ENCODE measurements at places on chromosomes 6 and 20. TPM values are rescaled to one million over a fixed set of nuclear protein-coding genes. Genes with fewer than 3 reads are reported as not detected.

The CFAP206 gene
- polyA plus RNA-seq: not detected

The HLA-DQA2 gene
- not detected for polyA plus RNA-seq

The SIRPD gene
- polyA plus RNA-seq: not detected

DNA sequence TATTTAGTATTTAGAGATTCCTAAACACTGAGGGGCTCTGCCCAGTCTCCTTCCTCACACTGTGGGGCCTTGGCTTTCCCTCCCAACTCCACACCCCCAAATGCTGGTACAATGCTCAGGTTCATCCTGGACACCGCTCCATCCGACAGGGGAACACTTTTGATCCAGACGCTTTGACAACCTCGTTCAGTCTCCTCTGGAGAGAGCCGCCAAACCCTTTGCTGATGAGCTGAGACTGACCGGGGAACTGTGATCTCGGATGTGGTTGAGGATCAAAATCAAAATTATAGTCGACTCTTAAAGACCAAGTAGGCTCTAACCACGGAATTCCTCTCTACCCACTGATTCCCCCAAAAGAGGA is 38.8 kb upstream of the HLA-E start:
- DNase-seq: no peak

DNA sequence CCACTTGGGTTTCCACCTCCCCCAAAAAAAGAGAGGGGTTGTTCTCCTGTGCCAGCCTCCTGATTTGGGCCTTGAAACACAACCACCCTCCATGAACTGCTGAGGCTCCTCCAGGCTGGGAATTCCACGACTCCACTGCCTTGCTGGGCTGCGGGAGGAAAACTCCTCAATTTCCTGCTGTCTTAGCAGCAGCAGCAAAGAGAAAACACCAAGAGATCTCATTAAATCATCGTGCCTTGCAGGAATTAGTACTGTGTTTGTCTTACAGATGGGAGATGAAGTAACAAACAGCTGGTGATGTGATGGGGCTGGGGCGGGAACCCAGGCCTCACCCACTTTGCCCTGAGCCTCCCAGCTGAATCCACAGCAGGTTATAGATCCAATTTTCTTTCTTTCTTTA is 29.0 kb downstream of the BPIFB1 start:
- no peak for DNase-seq

GRCh38 chr6:22421198-22421597 is 124.4 kb upstream of the PRL start:
- no peak for DNase-seq

The OR2B6 gene
- 0.09 TPM for polyA plus RNA-seq

The LINC00237 gene
- not detected for polyA plus RNA-seq

The KHDC1L gene
- polyA plus RNA-seq: 0.22 TPM

DNA sequence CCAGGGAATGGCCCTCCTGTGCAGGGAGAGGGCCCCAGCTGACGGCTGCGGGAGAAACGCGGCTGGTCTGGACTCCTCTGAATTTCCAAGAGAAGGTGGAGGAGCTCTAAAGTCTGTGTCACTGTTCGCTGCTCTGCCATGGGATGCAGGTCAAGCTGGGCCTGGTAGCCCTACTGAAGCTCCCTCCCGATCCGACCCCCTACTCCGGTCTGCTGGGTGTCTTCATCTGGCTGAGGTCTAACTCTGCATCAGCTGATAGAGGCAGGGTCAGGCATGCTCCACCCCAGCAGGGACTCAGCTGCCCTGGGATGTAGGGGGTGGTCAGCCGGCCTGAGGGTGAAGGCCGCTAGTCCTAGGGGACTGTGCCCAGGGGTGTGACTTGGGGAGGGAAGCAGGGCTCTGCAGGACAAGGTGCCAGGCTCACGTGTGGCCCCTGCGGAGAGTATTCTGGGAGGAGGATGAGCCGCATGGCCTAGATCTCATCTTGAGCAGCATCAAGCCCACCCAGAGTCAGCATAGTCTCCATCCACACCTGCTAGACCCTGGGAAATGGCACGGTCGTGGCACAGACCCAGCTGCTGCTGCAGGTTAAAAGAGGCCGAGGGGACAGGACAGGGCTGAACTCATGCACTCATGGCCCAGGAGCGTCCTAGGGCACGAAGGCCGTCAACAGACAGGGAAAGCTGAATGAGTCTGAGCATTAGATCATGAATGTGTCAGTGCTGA is 1.4 kb downstream of the CST3 start:
- no peak for DNase-seq

DNA sequence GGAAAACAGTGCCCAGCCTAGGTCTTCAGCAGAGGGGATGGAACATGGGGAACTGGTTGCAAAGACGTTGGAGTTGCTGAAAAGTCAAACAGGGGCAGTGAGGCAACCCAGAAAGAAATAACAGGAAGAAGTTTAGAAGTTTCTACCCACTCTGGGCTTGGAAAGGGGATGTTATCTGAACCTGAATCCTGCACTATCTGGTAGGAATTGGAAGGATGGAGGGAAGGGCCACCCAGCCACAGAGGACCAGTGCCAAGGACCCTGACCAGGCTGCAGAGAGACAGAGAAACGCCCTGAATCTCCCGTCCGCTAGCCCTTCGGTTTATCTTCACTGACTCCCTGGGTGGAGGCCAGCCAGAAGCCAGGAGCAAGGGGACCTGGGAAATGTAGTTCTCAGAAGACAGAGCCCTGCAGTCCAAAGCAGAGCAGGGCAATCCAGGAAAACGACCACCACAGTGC is 217.3 kb upstream of the RREB1 start:
- no peak for DNase-seq

DNA sequence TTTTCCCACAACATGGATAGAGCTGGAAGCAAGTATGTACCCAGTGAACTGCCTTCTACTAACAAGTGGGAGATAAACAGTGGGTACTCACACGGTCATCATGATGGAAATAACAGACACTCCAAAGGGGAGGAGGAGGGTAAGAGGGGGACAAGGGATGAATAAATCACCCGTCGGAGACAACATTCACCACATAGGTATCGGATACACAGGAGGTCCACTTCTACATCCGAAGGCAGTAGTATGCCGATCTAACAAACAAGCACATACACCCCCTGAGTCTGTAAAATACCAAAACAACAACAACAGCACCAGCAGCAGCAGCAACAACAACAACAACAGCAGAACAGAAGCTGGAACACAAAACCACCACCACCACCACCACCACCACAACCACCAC is 1943.2 kb upstream of the DEFB115 start:
- no peak for DNase-seq

The SRXN1 gene
- 64.6 TPM for polyA plus RNA-seq

The CYP39A1 gene
- polyA plus RNA-seq: not detected

DNA sequence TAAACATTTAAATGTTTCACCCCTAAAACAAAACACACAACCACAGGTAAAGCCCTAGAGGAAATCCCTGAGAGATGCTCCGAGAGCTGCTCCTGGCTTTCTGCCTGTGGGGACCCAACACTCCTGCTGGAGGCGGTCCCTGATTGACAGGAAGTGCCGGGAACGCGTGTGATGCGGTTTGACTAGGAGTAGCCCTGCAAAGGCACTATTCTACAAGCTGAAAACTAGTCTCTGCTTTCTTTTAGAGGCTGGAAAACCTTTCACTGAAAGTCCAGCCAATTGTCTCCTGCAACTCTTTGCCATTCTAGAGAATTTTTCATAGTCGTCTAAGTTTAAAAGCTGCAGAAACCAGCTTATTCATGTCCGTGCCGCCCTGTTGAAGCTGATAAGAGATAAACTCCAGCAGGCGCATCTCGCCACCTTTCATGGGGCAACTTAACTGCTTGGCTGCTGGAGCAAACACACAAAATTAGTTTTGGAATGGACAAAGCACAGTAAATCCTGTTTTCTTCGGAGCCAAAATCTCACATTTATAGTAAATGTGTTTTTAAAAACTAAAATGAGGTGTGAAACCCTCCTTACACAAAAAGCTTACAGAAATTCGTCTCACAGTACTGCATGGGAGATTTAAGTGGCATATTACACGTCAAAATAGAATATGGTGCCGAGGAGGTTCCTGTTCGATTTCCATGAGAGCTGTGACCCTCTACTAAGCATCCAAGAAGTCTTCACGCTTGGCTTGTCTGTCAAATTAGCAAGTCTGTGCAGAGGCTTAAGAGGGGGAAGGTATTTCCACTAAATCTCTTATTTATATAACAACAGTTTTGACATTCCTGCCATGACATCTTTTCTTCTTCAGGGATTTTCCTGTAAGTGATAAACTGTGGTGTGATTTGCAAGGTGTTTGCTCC is 46.9 kb downstream of the DACT2 start:
- no peak for DNase-seq

The FRS3 gene
- polyA plus RNA-seq: 2.2 TPM

GRCh38 chr20:6863798-6864201 is 96.3 kb downstream of the BMP2 start:
- no peak for DNase-seq

DNA sequence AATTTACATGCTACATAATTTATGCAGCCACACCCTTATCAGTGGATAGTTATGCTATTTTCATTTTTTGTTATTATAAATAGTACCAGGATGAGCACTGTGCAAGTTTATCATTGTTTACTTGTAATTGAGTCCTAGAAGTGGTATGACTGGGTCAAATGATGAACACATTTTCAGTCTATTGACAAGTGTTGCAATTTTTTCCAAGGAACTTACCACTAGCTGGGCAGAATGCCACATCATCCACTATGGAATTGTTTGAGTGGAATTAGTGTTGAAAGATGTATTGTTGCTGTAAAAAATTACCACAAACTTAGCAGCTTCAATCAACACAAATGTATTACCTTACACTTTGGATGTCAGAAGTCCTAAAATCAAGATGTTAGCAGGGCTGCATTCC is 38.1 kb upstream of the OPN5 start:
- DNase-seq: no peak

GRCh38 chr6:144756469-144756868 is 471.3 kb downstream of the UTRN start:
- no peak for DNase-seq

The ASIP gene
- not detected for polyA plus RNA-seq

All from AG04450 (cell line).